ENCODE measurements at places on chromosomes 1 and 21. TPM values are rescaled to one million over a fixed set of nuclear protein-coding genes. Genes with fewer than 3 reads are reported as not detected.

The LCE3E gene
- not detected for total RNA-seq

- no peaks in the 10 kb centered on the region for H3K27me3 ChIP-seq
- peaks cover 11% of the 10 kb centered on the region for H3K36me3 ChIP-seq
- no peaks in the 10 kb centered on the region for H3K4me1 ChIP-seq
- DNase-seq = no peak
- H3K27ac ChIP-seq = no peak overlapping the region
- no peak overlapping the region for H3K4me3 ChIP-seq
These were observed 115.2 kb upstream of the DMRTA2 start for GRCh38 chr1:50538476-50538875.

DNA sequence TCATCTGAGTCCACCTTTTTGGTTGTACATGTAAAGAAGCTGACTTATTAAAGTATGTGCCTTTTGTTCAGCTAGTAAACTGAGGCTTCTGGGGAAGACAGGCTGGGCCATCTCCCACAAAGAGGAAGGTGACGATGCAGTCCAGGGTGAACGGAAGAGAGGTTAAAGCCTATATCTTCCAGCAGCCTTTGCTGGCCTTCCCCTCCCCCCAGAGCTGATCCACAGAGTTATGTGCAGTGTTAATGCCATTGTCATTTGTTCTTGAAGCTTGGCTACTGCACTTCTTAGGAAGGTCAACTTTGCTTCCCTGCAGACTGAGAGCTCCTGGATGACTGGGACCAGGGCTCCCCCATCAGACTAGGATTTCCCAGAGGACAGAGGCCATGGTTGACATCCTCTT lies 2.2 kb downstream of the SLC30A2 start:
- peaks cover 2% of the 10 kb centered on the region for H3K4me1 ChIP-seq
- no peak overlapping the region for H3K27ac ChIP-seq
- DNase-seq = no peak
- no peak overlapping the region for H3K4me3 ChIP-seq
- H3K36me3 ChIP-seq = no peaks in the 10 kb centered on the region
- H3K27me3 ChIP-seq = peaks cover 52% of the 10 kb centered on the region

DNA sequence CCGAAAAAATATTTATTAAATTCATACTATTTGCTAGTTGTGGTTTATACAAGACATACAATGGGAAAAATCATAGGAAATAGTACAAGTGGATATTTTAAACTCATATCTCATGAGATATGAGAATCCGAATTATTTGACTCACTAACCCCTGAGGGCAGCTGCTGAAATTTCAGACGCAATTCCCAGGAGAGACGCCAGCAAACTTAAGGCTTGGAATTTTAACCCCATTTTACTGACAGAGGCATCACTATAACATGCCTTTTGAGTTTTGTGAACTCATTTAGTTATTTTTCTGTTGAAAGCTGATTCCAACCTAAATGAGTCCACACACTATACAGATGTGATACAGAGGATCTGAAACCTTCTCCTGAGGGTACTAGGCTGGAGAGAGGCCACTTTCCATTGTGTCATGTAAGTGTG lies 5.9 kb upstream of the MROH9 start:
- H3K36me3 ChIP-seq = no peaks in the 10 kb centered on the region
- H3K27ac ChIP-seq = no peak overlapping the region
- H3K4me1 ChIP-seq = peaks cover 2% of the 10 kb centered on the region
- H3K27me3 ChIP-seq = peaks cover 16% of the 10 kb centered on the region

DNA sequence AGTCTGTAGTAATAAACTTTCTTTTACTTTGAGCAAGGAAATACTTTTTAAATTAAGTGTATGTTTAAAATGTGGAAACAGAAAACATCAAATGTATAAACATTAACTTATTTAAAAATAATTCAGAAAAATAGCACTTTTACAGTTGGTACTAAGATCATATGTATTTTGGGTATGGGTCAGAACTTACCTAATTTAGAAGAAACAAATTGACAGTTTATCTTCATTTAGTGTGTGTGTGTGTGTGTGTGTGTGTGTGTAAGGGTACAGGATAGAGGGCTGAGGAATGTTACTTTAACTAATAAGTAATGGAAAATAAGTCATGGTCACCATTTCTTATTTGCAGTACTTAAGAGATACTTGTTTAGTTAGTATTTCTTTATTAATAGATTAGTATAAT lies 3.3 kb downstream of the MAN1A2 start:
- peaks cover 51% of the 10 kb centered on the region for H3K4me1 ChIP-seq
- peaks cover 12% of the 10 kb centered on the region for H3K36me3 ChIP-seq
- DNase-seq = no peak
- no peaks in the 10 kb centered on the region for H3K27me3 ChIP-seq

The CLDN14 gene
- total RNA-seq = not detected

DNA sequence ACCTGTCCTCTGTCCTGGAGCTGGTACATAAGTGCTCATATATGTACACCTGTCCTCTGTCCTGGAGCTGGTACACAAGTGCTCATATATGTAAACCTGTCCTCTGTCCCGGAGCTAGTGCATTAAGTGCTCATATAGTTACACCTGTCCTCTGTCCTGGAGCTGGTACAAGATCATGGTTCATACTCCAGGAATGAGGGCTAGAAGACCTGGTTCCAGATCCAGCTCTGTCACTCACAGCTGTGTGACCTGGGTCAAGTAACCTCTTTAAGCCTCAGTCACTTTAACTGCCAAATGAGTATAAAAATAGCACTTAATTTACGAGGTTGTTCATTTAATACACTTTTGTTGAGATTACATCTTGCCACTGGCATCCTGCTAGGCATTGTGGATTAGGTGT lies 28.0 kb downstream of the SMYD3 start:
- H3K4me1 ChIP-seq = peaks cover 10% of the 10 kb centered on the region
- no peaks in the 10 kb centered on the region for H3K27me3 ChIP-seq
- no peak for DNase-seq
- H3K27ac ChIP-seq = no peak overlapping the region

DNA sequence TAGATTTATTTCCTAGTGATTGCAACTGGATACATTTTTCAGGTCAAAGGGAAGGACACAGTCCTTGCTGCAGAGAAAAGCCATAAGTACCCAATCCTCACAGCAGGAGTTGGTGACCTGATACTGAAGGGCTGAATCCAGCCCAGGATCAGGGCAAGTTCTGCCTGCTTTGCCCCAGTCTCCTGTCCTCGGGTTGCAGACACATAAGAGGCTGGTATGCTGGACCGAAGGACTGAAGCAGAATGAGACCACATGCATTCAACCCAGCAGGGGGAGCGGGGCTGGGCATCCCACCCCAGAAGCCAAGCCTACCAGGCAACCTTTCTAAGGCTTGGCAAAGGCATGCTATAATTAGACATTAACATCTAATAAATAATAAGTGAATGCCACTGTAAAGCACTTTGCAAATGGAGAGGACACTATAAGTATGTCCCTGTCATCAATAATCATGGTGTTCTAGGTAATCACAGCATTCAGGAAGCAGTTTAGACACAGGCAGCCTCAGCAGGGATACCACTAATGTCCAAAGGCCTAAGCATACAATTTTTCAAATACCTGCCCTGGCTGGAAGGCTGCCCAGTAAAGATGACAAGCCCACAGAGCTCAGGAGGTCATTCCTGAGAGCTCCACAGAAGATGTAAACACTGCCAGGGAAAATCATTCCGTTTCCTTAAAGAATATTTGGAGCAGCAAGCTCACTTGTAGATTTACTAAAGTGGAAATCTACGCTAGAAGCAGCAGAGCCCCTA lies 47.6 kb downstream of the KRTAP19-8 start:
- peaks cover 18% of the 10 kb centered on the region for H3K27me3 ChIP-seq
- no peaks in the 10 kb centered on the region for H3K36me3 ChIP-seq
- no peaks in the 10 kb centered on the region for H3K4me1 ChIP-seq
- no peak overlapping the region for H3K4me3 ChIP-seq

The SELP gene
- total RNA-seq = 0.45 TPM

The SPRR2B gene
- not detected for total RNA-seq

DNA sequence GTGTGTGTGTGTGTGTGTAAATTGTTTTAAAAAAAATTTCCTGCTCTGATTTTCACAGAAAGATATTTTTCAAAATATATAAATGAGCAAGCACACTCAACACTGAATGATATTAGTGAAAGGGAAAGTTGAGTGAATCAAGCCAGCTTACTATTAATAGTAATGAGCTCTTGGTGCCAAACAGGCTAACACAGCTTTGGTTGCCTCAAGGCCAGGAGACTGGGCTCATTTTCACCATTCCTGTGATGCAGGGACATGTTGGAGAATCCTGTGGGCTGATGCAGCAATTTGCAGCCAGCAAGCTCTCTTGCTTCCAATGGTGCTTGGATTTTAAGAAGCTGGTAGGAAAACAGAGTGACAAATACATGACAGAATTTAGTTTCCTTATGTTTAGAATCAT lies 30.2 kb downstream of the PLA2G4A start:
- H3K27ac ChIP-seq = no peak overlapping the region
- no peak overlapping the region for H3K4me3 ChIP-seq
- H3K36me3 ChIP-seq = no peaks in the 10 kb centered on the region
- no peaks in the 10 kb centered on the region for H3K4me1 ChIP-seq
- DNase-seq = no peak

The OR6N1 gene
- total RNA-seq = not detected

DNA sequence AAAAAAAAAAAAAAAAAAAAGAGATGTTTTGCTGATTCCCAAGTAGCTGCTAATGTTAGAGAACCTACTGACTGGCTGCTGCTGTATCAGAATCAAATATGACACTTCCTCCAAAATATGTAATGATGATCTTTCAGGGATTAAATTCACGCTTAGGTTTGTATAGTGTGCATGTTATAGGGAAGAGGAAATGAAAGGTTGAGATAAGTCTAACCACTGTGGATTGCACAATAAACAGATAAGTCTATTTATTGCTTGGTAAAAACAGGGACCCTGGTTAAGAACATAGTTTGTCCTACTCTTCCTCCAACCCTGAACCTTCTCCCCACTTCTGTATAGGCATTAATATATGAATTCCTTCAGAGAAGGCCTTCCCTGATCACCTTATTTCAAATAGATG lies 13.2 kb downstream of the RC3H1 start:
- no peaks in the 10 kb centered on the region for H3K27me3 ChIP-seq
- DNase-seq = no peak
- peak overlapping the region; percentile 17 for H3K27ac ChIP-seq
- H3K36me3 ChIP-seq = peaks cover 34% of the 10 kb centered on the region

The PTGFR gene
- not detected for total RNA-seq

DNA sequence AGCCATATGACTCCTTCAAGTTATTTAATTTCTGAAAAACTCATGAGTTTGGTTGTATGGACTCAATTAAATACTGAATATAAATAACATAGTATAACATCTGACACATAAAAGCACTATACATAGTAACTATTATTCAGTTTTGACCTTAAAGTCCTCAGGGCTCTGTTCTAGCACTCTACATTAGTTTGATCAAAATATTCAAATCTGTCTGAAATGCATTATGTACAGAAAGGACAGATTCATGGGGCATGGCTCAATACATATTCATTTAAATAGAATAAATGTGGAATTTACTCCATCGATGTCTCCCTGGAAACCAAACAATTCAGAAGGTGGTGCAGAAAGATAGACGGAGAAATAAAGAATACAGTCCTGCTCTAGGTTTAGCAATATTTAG lies 49.1 kb downstream of the RBM11 start:
- H3K27me3 ChIP-seq = peaks cover 10% of the 10 kb centered on the region
- H3K36me3 ChIP-seq = no peaks in the 10 kb centered on the region
- H3K4me1 ChIP-seq = no peaks in the 10 kb centered on the region
- DNase-seq = no peak
- no peak overlapping the region for H3K27ac ChIP-seq
- no peak overlapping the region for H3K4me3 ChIP-seq

DNA sequence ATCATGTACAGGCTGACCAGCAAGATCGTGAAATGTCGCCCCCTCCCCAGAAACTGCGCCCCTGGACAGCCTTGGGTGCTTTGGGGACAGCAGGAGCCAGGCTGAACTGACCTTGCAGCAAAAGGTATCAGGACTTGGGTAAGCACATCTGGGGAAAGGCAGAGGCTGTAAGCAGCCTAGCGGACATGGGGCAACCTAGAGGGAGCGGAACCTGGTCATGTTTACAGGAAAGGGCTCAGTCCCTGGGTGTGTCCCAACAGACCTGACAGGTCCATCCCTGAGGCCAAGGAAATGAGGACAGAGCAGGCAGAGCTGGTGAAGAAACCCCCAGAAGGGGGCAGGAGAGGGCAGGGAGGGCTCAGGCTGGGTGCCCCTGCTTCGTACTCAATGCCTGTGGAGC lies 3.1 kb upstream of the S100A8 start:
- H3K27ac ChIP-seq = no peak overlapping the region
- peaks cover 11% of the 10 kb centered on the region for H3K27me3 ChIP-seq
- no peaks in the 10 kb centered on the region for H3K36me3 ChIP-seq
- no peak for DNase-seq

DNA sequence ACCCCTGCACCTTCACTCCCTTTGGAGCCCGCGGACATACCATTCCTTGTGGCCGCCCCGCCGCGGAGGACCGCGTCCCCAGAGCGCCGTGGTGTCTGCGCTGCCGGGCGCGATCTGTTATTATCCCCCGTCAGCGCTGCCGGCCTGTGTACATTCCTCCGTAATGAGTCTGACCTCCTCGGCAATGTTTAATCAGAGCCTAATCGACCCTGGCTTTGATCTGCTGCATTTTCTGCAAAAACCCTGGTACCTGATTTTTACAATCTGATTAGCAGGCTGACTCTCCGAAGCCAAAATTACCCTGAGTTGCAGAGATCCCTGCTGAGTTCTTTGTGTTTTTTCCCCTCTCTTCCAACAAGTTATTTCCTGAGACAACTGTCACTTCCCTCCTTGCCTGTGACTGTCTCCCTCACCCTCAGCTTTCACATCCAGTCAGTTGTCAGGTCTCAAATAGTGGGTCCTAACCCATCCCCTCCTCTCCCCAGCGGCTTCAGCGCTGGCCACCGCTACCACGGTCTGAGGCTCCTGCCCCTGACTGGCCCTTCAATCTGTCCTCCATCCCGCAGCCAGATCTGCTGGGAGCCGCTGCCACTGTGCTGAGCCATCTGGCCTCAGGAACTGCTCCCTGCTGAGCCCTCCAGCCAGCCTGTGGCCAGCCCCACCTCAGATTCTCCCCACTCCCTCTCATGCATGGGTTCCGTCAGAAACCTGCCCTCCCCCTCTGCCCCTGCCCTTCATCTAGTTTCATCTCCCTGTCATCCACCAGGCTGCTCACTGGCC lies 53.5 kb downstream of the GLIS1 start:
- no peaks in the 10 kb centered on the region for H3K36me3 ChIP-seq
- peaks cover 15% of the 10 kb centered on the region for H3K27me3 ChIP-seq
- H3K4me1 ChIP-seq = peaks cover 4% of the 10 kb centered on the region
- H3K27ac ChIP-seq = no peak overlapping the region
- H3K4me3 ChIP-seq = no peak overlapping the region
- no peak for DNase-seq

- H3K4me1 ChIP-seq = no peaks in the 10 kb centered on the region
- no peak overlapping the region for H3K27ac ChIP-seq
- H3K36me3 ChIP-seq = no peaks in the 10 kb centered on the region
- H3K27me3 ChIP-seq = no peaks in the 10 kb centered on the region
- no peak overlapping the region for H3K4me3 ChIP-seq
These were observed 138.8 kb downstream of the LRRC7 start for GRCh38 chr1:69706473-69706872.

GRCh38 chr1:62875676-62876075 lies 91.7 kb downstream of the ATG4C start:
- DNase-seq = no peak
- H3K27ac ChIP-seq = no peak overlapping the region
- H3K27me3 ChIP-seq = peaks cover 16% of the 10 kb centered on the region

GRCh38 chr21:39120876-39121599 lies 62.2 kb downstream of the PSMG1 start:
- peaks cover 2% of the 10 kb centered on the region for H3K36me3 ChIP-seq
- H3K27me3 ChIP-seq = peaks cover 8% of the 10 kb centered on the region
- H3K4me1 ChIP-seq = peaks cover 10% of the 10 kb centered on the region
- DNase-seq = no peak
- no peak overlapping the region for H3K4me3 ChIP-seq

GRCh38 chr1:156766298-156767100 lies 836 bp upstream of the PRCC start:
- H3K27me3 ChIP-seq = no peaks in the 10 kb centered on the region
- no peak for DNase-seq
- H3K4me3 ChIP-seq = no peak overlapping the region
- H3K36me3 ChIP-seq = peaks cover 13% of the 10 kb centered on the region
- H3K4me1 ChIP-seq = peaks cover 32% of the 10 kb centered on the region

Measured in activated naive CD8-positive, alpha-beta T cell treated with anti-CD3 and anti-CD28 coated beads, Interleukin-2, amount 10 ng/mL, durations not matched to agents 7 days and 5 days (primary cell).